Stimulated activated CD4-positive, alpha-beta T cell treated with anti-CD3 and anti-CD28 coated beads, Interleukin-15, amount 100 ng/mL, for 1 hour (primary cell): ENCODE measurements at places on chromosomes 6 and 20.

- DNase-seq, result no peak
Measured at GRCh38 chr6:66935612-66936011, 1228.6 kb upstream of the EYS start.

GRCh38 chr6:105510746-105511145 is 107.9 kb upstream of the PREP start:
- no peak for DNase-seq

- no peak for DNase-seq
Measured at GRCh38 chr6:105174512-105174911, 5.3 kb downstream of the POPDC3 start.

- DNase-seq, result no peak
Measured at GRCh38 chr6:76435174-76435573, 362.7 kb upstream of the IMPG1 start.

GRCh38 chr6:119113961-119114360 is 35.5 kb upstream of the FAM184A start:
- DNase-seq, result no peak

DNA sequence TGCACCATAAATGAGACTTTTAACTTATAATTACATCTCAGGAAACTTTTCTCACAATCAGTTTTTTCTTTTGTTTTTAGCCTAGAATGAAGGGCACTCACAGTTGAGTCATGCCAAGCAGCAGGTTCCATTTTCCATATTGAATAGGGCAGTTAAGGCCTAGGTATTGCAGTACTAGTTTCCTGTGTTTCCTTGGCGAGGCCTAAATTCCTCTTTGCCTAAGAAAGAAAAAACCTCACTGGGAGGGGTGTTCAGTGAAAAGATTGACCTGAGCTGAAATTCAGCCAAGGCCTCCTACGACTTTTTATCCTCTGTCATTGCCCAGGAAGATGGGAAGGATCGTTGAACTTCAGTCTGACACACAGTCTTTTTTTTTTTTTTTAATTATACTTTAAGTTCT is 85.5 kb downstream of the IMPG1 start:
- no peak for DNase-seq

- peak; percentile 65 for DNase-seq
Measured at GRCh38 chr6:35302604-35303241, 5.1 kb downstream of the DEF6 start.

- DNase-seq, result no peak
Measured at GRCh38 chr6:131124336-131125071, 10.8 kb upstream of the AKAP7 start.

DNA sequence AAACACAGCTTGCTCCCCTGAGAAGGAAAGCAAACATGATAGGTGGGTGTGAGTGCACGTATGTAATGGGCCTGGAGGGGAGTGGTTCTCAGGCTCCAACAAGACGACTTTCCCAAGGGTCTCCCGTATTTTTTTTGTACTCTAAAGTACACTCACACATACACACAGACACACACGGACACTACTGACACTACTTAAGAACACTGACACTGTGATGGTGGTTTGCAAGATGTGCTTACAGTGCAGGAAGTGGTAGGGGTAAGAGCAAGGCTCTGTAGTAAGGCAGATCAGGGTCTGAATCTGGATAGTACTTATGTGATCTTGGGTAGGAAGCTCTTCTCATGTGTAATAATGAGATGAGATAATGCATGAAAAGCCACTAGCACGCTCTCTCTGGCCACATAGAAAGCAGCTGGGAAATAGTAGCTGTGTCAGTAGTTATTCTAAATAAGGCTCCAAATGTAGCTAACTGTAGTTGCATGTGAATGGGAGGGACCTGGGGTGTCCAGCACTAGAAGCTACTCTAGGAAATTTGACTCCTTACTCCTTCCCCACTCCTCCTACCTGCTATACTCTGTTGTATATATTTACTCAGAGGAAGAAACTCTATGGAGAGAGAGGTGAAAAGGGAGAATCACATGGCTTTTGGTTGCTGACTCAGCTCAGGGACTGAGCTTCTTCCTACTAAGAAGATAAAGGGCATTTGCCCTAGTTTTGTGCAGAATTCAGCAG is 8.4 kb upstream of the ZBTB24 start:
- DNase-seq, result no peak

DNA sequence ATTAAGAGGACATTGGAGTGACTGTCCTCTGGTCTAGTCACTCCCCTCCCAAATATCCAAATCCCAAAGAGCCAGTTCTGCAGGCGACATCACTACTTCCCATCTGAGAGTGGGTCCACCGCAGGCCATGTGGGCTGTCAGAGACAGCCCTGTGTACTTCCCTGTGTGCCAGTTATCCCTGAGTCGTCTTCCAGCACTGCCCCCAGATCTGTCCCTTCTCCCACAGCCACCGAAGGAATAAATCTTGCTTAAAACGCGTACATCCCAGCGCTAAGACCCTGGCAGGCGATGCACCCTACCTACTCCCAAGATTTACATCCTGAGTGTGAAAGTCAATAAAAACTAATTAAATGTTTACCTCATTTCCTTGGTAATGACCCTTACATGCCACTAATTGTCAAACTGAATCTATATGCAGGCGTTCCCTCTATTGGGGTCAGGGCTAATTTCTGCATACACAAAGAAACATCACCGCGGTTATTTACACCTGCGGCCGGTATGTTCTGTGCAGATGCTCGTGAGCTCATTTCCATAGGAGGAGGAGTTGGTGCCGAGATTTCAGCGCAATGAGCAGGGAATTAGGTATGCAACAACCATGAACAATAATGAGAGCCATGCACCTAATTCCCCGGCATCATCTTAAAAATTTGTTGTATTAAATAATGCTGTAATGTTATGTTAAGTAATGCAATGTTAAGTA is 31.3 kb upstream of the CDH4 start:
- no peak for DNase-seq

DNA sequence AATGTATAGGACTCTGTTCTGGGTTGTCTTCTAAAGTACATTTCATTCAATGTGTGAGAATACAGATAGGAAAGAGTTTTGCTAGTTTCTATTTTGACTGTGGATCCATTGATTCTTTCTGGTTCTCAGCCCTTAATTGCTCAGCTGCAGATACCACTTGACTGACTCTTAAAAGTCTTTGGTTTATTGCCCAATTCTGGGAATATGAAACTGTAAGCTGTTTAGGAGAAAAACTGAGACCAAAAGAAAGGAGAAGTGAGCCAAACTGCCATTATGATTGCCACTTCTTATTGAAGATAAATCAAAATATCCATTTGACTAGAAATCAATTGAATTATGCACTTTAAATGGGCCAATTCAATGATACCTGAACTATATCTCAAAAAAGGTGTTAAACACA is 211.4 kb downstream of the ESR1 start:
- no peak for DNase-seq

GRCh38 chr20:32764005-32764960 is 2.1 kb downstream of the DNMT3B start:
- no peak for DNase-seq

DNA sequence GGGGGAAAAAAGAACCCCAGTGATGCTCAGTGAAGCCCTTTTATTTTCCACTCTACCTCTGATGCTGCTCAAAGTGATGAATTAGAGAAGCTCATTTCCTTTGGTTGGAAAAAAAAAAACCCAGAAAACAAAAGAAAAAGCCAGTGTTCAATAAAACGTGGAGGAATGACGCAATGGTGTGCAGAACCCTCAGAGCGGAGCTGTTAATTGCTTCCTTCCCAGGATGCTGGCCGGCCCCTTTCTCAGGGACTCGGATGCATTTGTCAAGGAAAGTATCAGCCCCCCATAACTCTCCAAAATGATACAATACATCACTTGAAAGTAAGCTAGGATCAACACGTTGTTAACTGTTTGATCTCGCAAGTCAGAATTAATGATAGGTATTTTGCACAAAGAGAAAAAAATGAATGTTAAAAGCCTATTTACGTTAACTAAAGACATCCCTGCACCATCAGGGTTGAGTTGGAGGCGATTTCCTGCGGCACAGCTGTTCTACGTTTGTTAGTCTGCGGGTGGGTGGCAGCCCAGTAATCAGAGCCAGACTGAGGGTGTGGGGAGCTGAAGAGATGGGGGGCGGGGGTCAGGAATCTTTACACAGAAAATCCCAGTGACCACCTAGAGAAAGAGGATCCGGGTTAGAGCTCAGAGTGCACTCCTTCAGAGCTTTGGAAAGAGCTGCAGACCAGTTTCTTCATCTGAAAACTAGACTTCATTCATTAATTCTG is 132.4 kb downstream of the BMP7 start:
- DNase-seq, result no peak

DNA sequence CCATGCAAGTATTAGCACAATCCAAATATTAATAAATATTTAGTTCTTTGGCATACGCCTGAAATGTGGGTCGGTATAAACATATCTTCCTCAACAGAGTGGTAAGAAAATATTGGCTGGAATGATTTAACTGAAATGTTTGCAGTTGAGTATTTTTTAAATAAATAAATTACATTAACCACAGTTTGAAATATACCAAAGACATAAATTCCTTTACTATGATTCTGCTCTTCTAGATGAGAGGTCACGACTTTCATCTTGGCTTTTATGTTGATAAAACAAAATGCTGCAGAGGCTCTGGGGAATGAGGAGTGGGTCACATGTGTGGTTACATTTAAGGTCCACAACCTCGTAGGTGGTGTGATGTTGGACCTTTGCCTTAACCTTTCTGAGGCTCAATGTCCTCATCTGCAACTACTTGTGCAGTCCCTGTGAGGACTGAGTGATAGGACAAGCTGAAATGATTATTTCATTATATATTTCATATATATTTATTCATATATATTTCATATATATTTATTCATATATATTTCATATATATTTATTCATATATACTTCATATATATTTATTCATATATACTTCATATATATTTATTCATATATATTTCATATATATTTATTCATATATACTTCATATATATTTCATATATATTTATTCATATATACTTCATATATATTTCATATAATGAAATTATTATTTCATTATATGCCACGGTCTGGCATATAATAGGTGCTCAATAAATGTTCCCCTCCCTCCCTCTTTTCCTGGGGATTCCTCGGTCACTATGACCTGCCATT is 107.4 kb downstream of the SAMD5 start:
- DNase-seq, result no peak

DNA sequence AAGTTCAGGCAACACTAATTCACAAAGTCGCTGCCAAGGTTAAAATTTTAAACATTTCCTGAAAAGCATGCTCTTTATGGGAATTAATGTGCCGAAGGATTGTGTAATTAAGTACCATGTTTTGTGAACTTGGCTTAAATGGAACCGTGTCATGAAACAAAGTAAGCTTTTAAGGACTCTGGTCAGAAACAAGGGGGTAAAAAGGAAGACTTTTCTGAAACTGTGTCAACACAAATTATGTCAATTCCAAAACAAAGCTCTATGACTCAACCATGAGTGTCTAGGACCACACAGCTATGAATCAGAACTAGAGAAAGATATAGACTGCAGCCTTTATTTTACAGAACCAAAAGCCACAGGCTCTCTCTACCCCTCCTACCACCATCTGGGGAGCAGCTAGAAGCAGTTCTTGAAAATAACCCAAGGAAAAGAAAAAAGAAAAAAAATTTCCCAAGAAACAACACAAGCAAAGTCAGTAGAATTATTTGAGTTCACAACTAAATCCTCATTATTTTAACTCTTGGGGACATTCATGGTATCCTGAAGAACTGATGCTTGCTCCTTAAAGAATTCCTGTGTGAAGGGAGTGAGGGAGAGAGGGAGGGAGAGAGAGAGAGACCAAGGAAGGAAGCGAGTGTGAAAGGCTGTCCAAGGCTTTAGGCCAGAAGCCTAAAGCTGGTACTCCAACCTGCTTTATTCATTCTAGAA is 81.9 kb downstream of the ZMYND8 start:
- DNase-seq, result no peak

DNA sequence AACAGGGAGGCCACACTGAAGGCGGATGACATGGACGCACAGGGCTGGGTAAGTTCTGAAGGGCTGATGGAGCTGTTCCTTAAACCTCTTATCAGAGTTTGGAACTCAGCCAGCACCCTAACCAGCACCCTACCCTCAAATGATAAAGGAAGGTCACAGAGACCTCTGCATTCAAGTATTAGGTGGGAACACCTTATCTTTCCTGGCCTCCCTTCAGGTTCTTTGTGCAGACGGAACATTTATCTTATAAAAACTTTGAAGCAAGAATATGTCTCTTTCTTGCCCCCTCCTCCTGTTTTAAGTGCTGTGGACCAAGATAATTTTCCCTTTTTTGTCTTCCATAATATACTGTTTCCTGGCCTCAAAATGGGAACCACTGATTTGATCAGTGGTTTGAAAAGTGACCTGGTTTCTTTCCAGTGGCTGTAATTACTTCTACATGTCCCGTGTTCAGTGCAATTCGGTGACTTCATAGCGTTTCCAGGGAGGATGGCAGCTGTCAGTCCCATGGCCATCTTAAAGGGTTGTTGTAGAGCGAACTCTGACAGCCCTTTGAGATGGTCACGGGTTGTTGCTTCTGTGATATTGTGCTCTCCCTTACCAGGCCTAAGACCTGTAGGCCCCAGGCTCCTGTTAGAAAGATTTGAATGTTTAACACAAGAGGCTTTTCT is 213.2 kb upstream of the MYLIP start:
- DNase-seq, result no peak
